T-helper 1 cell (primary cell): ENCODE measurements at places on chromosomes 4 and X.

DNA sequence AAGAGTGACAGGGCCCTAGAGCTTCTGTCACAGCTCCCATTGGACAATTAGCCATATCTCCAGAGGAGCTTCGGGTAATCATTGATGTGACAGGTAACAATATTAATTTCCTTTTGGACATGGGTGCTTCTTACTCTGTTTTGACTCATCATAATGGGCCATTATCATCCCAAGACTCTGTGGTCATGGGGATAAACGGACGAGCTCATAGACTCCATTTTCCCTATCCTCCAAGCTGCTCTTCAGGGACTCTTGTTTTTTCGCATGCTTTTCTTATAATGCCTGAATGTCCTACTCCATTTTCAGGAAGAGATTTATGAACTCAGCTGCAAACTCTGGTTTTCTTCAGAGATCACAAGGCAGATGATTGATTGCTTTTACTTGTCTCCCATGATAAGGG lies 17.0 kb upstream of the UGT2B17 start:
- DNase-seq, result no peak

- DNase-seq, result peak; percentile 53
These were observed 11.2 kb upstream of the BCOR start for GRCh38 chrX:40108959-40109287.

- DNase-seq, result peak; percentile 84
These were observed 12.9 kb downstream of the STIM2 start for GRCh38 chr4:26873391-26874026.

GRCh38 chr4:139913995-139914598 lies 239.9 kb downstream of the MAML3 start:
- no peak for DNase-seq

GRCh38 chr4:95215991-95216605 lies 332.7 kb downstream of the UNC5C start:
- DNase-seq, result no peak

- no peak for DNase-seq
These were observed 3.1 kb upstream of the PPP2R2C start for GRCh38 chr4:6475492-6476020.

DNA sequence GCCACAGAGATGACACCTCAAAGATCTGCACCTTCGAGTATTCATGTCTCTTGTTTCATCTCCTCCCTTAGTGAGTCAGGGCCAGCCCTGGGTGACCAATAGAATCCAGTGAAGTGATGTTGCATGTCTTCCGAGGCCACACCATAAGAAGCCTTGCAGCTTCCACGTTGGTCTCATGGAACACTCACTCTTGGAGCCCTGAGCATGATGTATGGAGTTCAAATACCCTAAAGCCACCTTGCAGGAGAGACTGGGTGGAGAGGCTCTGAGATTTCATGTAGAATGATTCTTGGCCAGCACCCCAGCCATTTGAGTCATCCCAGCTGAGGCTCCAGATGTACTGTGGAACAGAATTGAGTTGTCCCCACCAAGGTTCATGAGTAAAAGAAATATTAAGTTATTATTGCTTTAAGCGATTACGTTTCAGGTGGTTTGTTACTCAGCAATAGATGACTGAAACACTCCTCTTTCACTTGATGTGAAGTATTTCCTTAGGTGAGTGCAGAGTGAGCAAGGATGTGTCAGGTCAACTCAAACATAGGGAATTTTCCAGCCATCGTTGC lies 5.0 kb upstream of the RP2 start:
- DNase-seq, result no peak

- DNase-seq, result no peak
These were observed 28.1 kb downstream of the SLC16A2 start for GRCh38 chrX:74449322-74449936.

DNA sequence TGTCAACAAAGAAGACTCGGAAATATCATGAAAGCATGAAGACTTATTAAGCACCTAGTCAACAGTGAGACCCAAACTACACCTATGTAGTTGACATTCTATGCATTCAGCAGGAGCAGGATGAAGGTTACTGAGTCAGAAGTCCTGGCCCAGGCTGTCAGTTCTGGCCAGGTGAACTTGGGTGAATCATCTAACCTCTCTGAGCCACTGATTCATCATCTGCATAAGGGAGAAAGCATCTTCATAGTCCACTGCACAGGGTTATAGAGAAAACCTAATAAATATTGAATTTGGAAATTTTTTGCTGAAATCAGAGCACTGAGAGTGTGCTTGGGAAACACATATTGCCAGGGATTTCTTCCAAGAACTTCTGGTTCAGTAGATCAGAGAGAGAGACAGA lies 296.0 kb upstream of the SFRP2 start:
- no peak for DNase-seq

DNA sequence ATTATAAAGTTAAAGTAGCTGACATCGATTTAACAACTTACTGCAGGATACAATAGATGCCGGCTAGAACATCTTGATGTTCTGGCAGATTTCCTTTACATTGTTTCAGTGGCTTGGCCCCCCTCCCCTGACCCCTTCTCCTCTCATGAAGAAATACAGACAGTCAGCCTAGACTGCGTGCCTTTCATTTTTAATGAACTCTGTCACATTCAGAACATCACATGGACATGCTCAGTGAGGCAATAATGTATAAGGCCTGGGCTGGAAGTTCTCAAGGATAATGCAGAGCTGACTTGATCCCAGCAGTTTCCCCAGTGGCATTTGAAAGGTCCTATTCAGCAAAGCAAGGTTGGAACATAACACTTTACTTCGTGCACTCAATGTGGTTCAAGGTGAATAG lies 239.2 kb downstream of the ANK2 start:
- DNase-seq, result no peak

DNA sequence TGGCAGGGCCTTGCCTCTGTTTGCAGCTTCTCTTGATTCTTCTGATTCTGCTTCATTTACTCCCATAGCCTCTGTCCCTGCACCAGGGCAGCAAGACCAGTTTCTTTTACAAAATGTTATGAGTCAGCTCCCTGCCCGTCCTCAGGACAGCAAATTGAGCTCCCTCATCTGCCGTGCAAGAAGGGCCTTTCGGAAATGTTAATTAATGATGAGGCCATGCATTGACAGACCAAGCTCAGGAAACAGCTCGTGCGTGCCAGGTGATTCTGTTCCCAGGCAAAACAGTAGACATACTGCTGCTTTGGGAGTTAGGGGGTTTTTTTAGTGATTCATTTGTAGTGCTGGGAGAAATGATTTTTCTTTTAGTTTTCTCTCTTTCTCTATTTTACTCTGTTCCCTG lies 231.7 kb downstream of the FBXW7 start:
- DNase-seq, result no peak

DNA sequence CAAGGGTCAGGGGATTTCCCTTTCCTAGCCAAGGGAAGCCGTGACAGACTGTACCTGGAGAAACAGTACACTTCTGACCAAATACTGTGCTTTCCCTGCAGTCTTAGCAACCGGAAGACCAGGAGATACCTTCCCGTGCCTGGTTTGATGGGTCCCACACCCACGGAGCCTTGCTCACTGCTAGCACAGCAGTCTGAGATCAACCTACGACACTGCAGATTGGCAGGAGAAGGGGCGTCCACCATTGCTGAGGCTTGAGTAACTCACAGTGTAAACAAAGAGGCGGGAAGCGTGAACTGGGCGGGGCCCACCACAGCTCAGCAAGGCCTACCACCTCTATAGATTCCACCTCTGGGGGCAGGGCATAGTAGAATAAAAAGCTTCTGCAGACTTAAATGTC lies 48.7 kb upstream of the SRD5A3 start:
- no peak for DNase-seq

DNA sequence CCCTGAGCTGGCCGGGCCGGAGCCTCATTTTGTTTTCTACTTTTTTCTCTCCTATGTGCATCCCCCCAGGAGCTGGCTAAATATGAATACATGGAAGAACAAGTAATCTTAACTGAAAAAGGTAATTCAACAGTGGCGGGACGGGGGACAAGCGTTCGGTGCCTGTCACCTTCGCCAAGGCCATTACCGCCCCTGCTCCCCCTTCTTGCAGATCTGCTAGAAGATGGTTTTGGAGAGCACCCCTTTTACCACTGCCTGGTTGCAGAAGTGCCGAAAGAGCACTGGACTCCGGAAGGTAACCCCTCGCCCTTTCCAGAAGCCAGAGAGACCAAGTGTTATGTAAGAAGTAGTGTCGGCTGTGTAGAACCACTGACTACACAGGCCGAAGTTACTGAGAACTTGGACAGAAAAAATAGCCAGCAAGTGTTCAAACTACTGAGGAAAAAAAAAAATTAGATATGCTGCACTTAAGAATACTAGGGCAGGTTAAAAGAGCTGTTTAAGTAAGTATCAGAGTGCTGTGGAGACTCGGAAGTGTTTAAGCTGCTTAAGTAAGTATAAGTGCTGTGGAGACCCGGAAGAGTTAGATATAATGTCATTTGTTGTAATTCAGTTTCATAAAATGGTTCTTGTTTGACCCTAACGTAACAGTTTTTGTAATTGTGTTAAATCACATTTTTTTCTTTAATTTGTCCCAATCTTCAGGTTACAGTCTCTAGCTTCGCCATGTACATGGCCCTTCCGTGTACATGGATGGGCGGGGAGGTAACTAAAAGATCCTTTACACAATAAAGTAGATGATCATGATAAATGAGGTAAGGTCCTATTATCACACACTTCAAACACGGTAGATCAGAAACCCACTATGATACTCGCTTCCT lies 856 bp downstream of the SAT1 start:
- DNase-seq, result no peak

DNA sequence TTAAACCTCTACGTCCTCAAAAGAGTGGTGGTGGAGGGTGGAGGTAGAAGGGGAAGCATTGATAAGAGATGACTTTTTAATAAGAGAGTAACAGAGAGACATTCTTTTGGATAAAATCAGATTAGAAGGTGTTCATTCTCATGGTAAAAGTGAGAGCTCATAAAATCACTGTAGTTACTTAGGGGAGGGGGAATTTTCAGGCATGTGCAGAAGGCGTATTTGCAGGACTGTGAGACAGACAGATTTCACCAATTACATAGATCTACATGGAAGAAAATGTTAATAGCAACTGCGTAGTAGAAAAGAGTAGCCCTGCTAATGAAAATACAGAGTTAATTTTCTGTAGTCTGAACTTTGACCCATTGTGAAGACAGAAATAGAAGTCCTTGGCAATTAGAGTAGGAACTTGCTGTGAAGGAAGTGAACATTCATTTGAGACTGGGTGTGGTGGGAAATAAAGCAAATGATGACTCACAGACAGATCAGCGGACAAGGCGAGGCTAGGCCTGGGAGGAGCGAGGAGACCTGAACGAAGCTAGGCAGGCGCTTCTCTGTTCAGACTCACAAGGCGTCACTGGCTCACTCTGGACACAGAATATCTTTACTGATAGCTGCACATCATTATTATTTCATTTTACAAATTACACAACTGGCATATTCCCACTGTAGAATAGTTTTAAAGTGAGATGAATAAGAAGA lies 57.2 kb upstream of the FAM9C start:
- peak; percentile 86 for DNase-seq

GRCh38 chrX:154321594-154321993 lies 26.0 kb downstream of the TKTL1 start:
- no peak for DNase-seq

- no peak for DNase-seq
These were observed 1.4 kb downstream of the VEGFD start for GRCh38 chrX:15382813-15383212.

DNA sequence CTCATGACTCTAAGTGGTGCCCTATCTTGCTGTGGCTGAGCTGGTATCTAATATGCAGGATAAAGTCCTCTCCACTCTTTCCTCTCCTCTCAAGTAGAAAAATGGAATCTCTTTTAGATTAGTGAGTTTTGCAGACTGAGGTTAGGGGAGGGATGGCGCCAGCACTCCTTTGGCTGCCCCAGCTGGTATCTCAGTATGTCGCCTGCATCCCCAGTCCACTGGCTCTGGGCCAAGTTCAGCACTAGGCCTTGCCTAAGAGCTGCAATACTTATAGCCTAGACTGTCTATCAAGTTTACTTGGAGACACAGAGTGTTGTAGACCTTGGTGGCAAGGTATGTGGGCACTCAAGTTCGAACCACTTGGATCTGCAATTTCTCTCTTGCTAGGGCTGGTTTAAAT lies 351.3 kb downstream of the NAP1L3 start:
- no peak for DNase-seq

GRCh38 chrX:49930039-49930438 lies 7.6 kb downstream of the CLCN5 start:
- no peak for DNase-seq

DNA sequence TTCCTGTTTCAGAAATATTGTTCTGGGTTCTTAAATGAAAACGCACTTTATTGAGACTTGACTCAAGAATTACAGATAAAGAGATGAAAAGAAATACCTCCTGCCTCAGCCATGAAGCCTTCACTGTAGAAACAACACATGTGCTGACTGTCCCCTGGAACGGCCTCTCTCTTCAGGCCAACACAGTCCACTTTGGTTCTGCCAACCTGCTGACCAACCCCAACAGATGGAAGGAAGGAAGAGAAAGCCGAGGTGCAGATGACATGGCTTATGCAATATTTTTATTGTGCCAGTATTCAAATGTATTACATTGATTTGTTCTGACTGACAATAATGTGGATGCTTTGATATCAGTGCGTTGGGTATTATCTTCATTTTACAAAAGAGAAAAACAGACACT lies 171.0 kb downstream of the CPEB2 start:
- DNase-seq, result no peak

- DNase-seq, result no peak
These were observed 221.2 kb downstream of the NKX6-1 start for GRCh38 chr4:84277923-84278322.
